ENCODE measurements at places on chromosomes 4 and X.

GRCh38 chrX:141405486-141405852 lies 163.2 kb upstream of the SPANXC start:
- no peak for DNase-seq

GRCh38 chr4:2907706-2908293 lies 55.4 kb downstream of the NOP14 start:
- DNase-seq: no peak

- DNase-seq: no peak
Observed at GRCh38 chr4:67546004-67546356, 677 bp upstream of the CENPC start.

GRCh38 chr4:141713771-141714445 lies 77.5 kb downstream of the IL15 start:
- no peak for DNase-seq

GRCh38 chr4:98720871-98721480 lies 62.6 kb upstream of the TSPAN5 start:
- DNase-seq: no peak

- DNase-seq: no peak
Observed at GRCh38 chrX:14913241-14913640, 40.0 kb downstream of the MOSPD2 start.

DNA sequence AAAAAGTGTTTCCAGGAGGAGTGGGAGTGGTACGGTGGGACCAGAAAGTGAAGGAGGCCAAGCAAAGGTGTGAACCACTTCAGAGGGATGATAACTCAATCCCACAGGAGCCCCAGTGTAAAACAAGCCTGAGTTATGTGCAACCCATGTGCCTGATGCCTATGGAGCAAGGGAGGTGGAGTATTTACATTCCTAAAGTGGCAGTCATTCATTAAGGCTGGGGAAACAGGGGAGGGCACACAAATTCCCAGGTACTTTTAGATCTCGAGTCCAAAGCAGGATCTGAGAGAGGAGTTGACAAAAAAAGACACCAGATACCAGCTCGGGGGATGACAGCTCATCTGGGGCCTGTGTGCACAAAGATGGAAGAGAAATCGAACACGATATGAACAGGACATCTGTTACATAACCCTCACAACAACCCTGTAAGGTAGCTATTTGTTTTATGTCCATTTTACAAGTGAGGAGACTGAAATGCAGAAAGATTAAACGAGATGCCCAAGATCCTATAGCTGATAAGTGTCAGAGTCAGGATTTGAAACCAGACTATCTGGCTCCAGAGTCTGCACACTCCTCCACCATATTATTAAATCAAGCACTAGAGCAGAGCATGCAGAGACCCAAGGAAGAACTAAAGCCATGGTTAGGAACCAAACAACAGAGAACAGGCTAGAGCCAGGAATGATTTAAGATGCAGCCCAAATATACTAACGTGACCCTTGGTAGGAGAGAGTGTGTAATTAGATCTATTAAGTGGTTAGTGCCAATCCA lies 91.9 kb upstream of the MAPK10 start:
- no peak for DNase-seq

DNA sequence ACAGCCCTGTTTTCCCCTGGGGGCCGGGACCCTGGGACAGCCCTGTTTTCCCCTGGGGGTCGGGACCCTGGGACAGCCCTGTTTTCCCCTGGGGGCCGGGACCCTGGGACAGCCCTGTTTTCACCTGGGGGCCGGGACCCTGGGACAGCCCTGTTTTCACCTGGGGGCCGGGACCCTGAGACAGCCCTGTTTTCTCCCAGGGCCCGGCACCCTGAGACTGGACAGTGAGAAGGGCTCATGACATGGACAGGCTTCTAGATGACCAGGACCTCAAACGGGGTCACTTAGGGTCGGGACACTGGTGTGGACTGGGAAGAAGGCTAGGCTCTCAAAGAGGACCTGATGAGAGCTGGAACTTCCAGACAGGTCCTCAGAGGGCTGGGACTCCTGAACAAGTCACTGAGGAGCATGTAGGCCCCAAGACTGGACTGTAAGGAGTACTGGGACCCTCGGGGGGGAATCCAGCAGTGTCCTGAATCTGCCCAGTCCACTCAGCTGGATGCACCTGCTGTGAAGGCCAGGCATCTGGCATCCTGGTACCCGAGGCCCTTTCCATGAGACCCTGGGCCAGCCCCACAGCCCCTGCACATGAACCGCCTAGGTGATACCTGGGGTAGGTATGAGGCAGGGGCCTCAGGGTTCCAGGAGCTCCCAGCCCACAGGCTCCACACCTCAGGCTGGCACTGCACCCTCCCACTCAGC lies 2.4 kb downstream of the PCGF3 start:
- no peak for DNase-seq

Measured in stimulated activated CD4-positive, alpha-beta T cell treated with anti-CD3 and anti-CD28 coated beads, Interleukin-12 subunit alpha, Interleukin-12 subunit beta, amount 100 ng/mL, for 48 hours (primary cell).